Stimulated activated memory B cell treated with anti-CD40 and anti-IgM and Interleukin-4, amounts not matched to agents 10 μg/mL and 1 μg/mL and 100 μg/mL, for 72 hours (primary cell): ENCODE measurements at places on chromosomes 3 and 15.
A peak's percentile ranks its signal among the peaks of the same experiment; 100 is the strongest.

DNA sequence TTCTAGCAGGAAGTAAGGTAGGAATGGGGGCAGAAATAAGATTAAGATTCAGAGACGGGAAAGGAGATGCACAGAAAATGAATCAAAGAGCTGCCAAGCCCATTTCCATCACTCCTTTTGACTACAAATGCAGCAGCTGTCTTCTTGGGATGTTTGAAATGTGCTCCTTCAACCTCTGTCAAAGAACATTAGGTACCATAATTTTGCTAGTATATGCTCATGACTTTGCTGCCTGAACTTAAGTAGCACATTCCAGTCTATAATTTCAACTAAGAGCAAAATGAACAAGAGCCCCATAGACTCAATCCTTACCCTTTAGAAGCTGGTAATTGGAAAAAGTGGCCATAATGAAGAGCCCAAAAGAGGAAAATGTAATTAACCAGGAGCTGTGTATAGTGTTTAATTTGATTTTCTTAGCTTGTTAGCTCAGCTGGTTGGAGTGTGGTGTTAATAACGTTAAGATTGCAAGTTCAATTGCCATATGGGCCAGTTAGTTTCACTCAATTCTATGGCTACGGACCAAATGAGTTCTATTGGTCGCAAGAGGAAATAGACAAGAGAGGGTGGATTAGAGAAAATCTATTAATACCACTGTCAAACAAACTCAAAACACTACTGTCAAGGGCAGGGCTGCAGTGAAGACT is 349.9 kb downstream of the ZBBX start:
- no peak for ATAC-seq

DNA sequence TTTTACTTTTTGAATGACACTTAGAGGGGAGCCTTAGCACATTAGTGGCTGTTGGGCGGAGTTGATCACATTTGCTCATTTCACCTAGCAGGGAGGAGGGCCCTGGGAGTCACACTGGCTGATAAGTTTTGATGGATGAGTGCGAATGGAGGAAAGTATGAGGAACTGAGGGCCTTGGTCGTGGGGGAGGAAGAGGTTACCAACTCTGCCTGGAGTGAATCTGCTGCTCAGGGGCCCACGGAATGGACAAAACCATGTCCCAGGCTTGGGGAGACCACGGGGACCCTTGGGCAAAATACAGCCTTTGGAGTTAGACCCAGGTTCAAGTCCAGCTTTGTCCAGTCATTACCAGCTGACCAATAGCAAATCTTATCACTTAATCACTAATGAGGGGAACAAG is 5.1 kb upstream of the FLNB start:
- no peak for ATAC-seq

DNA sequence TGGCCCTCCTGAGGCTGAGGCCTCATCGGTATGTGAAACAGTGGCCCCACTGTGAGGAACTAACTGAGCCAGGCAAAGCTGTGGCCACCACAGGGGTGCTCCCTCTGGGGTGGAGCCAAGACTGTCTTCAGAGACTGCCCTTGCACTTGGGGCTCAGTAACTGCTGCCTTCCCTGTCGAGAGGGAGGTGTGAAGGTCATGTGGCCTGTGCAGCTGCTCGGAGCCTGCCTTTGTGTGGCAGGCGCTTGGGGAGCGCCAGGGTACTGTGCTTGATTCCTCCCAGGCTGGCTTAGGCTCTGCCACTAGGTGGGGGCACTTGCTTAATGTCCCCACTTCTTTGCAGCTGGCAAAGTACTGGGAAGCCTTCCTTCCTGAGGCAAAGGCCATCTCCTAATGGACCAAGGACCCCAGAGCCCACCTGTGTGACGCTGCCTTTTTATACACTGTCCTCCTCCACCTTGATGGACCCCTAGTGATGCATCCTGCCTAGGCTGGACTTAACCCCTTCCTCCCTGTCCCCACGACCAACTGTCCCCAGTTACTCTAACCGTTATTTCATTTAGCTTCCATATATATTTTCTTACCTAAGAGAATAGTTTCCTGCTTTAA is 14.2 kb upstream of the SNX22 start:
- ATAC-seq: peak; percentile 96

- ATAC-seq: no peak
These were observed 32.6 kb upstream of the ESYT3 start for GRCh38 chr3:138401834-138402233.

GRCh38 chr15:58267051-58267450 is 128.9 kb downstream of the AQP9 start:
- ATAC-seq: no peak

DNA sequence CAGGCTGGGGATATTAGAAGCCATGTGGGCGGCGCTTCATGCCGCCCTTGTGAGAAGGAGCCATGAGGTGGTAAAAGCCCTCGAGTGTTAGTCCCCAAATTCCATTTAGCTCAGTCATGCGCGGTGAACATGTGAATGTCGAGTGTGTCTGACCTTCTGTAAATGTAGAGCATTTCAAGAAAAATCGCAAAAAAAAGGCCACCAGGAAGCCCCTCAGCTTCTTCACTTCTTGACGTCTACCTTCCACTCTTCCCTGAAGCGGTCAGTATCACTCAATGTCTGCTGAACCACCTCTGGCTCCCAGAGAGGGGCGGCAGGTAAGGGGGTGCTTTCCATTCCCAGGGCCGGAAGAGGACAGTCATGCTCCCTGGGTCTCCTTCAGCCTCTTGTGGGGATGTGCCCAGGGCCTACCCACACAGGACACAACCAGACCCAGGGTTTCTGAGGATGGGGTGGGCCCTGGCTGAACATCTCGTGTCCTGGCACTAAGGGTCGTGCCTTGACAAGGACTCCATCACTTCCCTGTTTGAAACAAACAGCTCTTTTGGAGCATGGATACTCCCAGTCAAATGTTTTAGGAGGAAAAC is 274.9 kb downstream of the FAM43A start:
- peak; percentile 8 for ATAC-seq

DNA sequence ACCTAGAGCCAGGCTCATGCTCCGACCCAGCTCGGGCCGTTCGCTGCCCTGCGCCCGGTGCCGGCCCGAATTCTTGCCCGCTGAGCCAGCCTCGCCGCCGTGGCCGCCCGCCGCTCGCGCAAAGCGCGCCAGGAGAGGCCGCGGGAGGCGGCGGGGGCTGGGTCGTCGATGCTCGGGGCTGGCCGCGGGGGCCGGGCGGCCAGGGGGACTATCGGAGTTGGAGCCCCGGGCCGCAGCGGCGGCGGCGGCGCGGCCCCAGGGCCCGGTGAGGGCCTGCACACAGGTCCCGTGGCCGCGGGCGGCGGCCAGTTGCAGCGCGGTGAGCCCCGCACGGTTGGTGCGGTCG is 1.1 kb downstream of the ANKRD63 start:
- ATAC-seq: no peak

DNA sequence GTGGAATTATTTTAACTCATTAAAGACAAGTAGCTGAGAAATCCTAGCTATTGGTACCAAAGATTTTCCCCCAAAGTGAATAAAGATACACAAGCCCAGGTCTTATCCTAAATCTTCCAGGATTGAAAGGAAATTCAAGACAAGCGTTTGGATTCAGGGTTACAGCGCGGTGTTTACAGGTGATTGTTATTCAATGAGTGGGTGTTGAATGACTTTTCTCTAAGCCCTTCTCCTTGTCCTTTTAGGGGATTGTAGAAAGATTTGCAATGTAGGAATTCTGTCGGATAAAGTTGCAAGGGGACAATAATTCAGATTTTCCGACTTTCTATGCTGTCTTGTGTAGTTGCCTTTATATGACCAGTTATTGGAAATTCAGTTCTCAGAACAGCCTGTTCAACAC is 57.2 kb downstream of the USP13 start:
- ATAC-seq: no peak

GRCh38 chr15:95944193-95944592 is 386.3 kb upstream of the NR2F2 start:
- ATAC-seq: no peak

GRCh38 chr15:69859866-69860265 is 237.9 kb downstream of the TLE3 start:
- ATAC-seq: no peak

- ATAC-seq: no peak
These were observed 121.7 kb upstream of the PRR20G start for GRCh38 chr3:127409421-127410136.

- no peak for ATAC-seq
These were observed 717.9 kb upstream of the ALCAM start for GRCh38 chr3:104648823-104649222.

GRCh38 chr3:28286595-28286994 is 45.2 kb downstream of the CMC1 start:
- ATAC-seq: no peak

GRCh38 chr3:42705058-42705767 is 2.6 kb upstream of the HHATL start:
- no peak for ATAC-seq

- peak; percentile 75 for ATAC-seq
These were observed 36.2 kb downstream of the GLB1 start for GRCh38 chr3:33060609-33061337.

DNA sequence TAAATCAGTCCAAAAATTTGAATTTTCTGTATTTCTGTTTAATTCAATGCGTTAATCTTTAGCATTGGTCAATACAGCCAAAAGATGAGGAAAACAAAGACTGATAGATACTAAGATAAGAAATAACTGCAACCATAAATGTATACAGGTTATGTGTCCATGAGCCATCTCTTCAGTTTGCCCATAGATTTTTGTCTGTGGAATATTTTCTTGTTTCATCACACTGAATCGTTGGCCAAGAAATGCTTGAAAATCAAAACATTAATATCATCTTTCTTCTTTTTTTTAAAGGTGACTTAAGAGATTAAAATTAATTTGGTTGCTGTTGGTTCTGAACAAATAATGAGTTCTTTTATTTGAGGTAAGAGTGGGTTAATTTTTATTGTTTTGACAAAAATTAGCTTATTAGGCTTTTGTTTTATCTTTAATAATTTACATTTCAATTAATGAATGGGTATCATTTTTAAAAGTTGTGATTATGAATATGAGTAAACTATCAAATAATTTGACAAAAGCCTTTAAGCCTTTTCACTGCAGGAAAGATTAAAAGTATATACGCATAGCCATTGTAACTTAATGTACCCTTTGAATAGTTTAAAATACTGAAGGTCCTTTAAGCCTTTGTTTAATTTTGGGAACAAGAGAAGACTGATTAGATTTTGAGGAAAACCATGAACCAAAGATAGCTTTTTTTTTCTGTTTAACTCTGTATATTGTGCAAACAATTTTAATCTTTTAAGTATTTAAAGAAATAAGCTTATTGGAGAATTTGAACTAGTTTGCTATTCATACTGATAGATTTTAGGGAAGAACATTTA is 14.7 kb upstream of the CHD2 start:
- ATAC-seq: no peak

GRCh38 chr3:180923561-180923960 is 11.1 kb downstream of the FXR1 start:
- no peak for ATAC-seq

- ATAC-seq: no peak
These were observed 755.5 kb downstream of the GBE1 start for GRCh38 chr3:81005992-81006391.

DNA sequence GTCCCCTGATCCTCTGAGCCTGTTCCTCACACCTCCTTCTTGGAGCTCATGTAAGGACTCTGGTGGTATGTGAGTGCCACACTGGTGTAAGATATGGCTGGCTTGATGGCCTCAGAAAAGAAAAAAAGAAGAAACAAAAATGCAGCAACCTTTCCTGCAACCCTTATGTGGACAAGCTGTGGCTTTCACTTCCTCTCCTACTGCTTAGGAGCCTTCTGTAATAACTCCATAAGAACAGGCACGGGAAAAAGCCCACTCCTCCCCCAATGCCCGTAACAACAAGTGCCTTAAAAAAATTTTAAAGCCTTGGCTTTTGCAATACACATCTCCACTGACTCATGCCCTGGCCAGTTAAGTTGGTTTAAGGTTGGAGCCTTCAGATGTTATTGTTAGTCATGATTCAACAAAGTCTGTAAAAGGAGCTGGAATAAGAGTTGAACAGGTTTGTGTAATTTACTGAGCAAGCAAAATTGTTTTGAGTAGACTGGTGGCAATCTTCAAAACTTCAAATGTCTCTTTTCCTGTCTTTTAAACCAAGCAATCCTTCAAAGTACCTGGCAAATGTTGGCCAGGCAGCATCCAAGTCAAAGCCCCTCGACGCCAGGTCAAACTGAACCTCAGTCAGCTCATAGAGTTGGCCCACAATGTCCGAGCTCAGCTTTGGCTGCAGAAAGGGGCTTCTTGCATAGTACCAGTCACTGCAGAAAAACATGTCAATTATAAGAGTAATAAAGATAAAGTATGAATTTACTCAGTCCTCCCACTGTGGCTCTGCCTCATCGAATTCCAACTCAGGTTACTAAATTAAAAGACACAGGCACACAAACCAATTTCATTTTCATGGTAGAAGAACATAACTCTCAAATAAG is 22.9 kb downstream of the FYCO1 start:
- peak; percentile 88 for ATAC-seq

DNA sequence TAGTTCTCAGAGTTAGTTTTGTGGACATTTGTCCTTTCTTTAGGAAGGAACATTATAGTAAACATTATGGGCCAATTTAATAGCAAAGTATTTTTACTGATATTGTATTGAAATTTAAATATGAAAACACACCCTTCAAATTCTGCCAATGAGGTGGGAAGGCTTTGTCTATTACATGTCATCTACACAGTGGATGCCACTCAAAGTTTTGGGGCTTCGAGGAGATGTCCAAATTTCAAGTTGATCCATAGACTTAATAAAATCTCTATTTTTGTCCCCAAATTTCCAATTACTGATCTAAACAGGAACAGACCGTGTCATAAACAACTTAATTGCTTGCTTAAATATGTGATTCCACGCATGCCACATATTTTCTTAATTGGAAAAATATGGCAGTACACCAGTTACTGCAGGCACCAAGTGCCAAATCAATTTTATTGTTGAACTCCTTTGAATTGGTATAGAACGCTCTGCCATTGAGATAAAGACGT is 1.7 kb downstream of the SHOX2 start:
- ATAC-seq: no peak

DNA sequence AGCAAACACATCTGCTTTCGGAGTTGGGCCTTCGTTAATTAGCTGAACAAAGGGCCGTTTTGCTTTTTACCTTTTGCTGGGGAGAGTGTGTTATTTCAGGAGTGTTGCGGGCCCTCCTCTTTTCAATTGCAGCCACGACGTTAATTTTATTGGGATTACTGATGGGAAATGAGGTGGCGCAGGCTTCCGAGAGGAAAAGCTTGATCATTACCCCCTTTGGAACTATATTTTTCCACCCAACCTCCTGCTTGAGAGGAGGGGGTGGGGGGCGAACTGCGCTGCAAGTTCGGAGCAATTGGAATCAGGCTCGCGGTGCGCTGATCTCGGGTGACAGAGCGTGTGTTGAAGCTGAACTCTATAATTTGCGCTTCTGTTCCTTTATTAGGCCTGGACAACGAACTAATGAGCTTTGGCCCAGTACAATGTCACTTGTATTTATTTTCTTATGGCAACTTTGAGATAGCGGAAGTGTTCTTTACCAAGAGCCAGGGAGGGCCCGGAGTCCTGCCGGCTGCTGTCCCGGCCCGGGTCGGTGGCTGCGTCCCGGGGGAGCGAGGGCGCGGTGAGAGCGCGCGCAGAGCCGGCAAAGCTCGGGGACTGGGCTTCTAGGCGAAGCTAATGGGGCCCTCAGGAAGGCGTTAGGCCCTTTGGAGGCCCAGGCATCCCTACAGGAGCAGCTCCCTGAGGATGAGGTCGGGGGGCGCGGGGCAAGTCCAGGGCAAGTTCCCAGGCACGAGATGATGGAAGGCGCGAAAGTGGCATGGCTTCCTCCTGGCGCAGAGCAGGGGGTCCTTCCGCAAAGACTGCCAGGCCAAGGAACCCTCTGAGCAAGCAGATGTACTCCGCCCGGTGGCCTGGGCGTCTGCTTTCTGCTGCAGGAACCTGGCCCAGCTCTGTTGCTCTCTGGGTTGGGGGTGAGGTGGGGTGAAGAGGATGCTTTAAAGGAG is 12.9 kb downstream of the NR2F2 start:
- ATAC-seq: no peak

- no peak for ATAC-seq
These were observed 293.2 kb downstream of the DIPK2A start for GRCh38 chr3:144264794-144265193.
